ENCODE measurements at places on chromosomes 6 and 20.

DNA sequence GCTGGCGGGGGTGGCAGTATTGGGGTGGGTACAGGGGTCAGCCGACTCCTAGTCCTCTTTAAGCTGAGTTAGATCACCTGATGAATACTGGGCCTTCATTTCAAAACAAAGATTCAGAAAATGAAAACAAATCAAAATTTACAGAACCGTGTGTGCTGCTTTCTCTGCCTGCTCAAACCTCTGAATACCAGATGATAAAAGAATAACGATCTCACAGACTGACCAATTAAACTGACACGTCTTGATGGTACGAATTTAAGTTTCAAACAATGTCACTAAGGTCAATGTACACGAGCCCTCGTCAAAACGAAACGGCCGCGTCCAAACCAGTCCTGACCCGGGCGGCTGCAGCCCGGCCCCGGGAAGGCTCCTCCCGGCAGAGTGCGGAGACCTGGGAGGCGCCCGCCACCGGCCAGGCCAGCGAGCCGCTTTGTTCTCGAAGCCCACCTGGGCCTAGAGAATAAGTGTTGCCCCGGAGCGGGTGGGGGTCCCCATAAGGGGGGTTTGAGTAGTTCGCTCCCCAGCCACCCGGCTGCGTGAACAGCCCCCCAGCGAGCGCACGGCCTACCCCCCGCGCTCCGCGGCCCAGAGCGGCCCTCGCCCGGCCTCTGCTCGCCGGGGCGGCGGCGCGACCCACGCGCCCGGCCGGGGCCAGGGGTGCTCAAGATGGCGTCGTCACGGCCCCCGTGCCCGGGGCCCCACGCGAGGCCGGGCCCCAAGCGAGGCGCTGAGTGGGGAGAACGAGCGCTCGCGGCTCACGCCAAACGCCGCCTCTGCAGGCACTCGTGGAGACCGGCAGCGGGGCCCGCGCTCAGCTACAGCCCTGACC is 728 bp downstream of the PSMA7 start:
- DNase-seq: no peak

- no peak for DNase-seq
Measured at GRCh38 chr6:22826961-22827360, 257.6 kb downstream of the HDGFL1 start.

DNA sequence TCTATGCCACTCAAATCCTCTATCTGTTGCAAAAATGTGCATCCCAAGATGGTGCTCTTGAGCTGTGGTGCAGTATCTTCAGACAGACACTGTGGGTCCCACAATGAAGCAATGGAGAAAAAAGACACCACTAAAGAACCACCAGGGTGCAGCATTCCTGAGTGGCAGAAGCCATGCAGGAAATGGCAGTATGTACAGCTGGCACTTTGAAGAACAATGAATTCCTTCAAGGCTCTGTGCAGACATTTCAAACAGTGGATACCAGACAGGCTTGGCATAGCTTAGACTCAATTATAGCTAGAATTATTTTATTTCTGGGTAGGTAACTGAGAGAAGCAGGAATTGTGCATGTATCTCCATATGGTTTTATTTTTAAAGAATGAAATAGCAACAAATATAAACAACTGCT is 24.0 kb upstream of the HDAC2 start:
- peak; percentile 93 for DNase-seq

DNA sequence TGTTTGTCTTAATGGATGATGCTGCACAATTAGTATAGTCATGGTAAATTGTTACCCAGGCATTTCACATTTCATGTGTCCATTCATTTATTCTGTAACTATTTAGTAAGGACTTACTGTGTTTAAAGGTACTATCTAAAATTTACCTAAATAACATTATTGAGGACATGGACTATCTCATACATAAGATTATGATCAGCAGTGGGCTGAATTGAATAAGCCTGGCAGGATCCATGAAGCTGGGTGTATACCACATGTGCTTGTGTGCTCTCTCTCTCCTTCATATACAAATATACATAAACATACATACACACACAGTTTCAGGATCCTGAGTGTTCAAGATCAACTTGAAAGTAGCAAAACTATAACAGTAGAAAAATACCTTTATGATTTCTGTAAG is 595.4 kb downstream of the EPM2A start:
- no peak for DNase-seq

GRCh38 chr20:53468587-53468986 is 125.1 kb downstream of the ZNF217 start:
- no peak for DNase-seq

DNA sequence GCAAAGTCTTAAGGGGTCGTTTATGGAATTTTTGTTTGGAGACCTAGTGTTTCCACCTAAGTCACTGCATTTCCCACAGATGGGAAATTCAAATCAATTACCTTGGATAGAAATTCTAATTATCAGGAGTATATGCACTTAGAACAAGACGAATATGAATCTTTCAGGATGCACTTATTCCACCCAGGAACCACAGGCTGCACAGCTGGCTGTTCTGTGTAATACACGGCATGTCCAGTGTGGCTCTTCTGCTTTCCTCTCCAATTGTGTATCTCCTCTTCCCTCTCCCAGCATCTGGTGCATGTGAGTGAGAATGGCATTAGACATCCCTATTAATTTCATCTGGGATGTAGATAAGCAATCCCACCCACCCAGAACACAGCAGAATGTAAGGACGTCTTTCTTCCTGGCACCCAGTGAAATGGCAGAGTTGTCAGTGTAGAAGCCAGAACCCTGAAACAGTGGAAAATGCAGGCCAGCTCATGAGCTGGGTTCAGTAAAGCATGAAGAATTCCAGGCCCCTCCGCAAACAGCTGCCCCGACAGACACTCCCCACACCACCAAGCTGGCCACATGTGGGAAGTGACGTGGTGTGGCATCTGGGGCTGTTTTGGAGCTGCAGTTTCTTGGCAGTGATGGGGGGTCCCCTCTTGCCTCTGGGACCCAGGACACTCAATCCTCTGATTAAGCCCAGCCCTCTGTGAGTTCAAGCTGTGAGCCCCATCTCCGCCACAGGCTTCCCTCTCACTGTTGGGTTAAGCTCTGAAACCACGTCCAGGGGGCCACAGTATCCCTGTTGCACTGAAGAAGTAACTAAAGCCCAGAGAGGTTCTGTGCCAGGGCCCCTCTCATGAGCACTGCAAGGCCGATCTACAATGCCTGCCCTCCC is 180.1 kb upstream of the CST7 start:
- peak; percentile 26 for DNase-seq

GRCh38 chr20:34750484-34750883 is 46.3 kb downstream of the TP53INP2 start:
- DNase-seq: no peak

DNA sequence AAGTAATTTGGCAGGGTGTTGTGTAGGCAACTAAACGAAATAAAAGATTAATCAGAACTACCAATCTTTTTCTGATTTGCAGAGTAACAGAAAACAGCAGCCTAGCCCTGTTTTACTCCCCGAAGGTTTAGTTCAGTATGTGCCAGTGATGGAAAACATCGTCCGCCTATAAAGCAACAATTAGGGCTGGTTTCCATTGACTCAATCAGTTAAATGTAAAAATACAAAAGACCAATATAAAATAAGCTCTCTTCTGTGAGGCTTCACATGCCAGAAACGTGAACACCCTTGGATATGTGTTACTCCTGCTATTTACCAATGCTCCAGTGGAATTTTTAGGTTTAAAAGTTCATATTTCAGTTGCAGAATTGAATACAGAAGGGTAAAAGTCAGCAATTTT is 210.5 kb upstream of the RSPO3 start:
- DNase-seq: no peak

GRCh38 chr6:90401933-90402830 is 105.5 kb upstream of the BACH2 start:
- DNase-seq: no peak

DNA sequence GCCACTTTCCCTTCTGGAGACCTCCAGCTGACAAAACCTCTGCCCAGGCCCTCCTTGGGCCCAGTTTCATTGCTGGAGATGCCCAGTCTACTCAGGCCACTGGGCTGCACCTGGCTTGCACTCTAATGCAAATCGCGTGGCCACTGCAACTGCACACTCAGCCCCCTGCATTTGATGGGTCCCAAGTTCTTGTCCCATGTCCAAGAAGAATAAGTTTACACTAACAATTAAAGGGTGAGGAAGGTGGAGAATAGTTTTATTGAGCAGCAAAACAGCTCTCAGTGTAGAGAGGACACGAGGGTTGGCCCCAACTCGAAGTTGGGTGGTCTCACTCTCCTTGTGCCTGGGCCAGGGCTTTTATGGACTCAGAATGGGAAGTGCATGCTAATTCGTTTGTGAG is 31.9 kb upstream of the THEMIS start:
- DNase-seq: no peak

DNA sequence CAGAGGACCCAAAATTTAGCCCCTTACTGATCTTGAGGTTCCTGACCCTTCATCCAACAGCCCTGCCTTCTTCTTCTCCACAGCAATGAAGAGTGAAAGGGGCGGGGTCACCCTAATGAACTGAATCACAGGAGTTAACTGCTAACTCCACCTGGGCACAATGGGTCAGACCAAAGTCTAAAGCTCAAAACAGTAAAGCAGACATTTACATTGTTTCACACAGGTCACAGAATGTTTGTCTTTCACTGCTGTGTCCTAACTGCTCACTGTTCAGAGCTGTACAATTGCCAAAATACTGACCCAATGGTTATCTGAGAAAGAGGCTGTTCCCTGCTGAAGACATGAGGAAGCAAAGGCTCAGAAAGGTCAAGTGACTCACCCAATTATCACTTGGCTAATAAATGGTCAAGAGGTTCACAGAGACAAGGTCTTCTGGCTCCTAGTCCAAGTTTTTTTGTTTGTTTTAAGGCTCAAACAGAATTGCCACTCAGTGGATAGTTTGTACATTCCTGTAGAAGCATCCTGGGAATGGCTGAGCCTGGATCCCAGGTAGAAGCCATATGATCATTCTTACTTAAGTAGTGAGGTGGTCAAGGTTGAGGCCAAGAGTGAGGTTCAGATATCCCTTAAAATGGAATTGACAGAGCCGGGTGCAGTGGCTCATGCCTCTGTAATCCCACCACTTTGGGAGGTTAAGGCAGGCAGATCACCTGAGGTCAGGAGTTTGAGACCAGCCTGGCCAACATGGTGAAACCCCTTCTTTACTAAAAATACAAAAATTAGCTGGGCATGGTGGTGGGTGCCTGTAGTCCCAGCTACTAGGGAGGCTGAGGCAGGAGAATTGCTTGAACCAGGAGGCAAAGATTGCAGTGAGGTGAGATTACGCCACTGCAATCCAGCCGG is 35.1 kb upstream of the FAM83C start:
- DNase-seq: no peak

DNA sequence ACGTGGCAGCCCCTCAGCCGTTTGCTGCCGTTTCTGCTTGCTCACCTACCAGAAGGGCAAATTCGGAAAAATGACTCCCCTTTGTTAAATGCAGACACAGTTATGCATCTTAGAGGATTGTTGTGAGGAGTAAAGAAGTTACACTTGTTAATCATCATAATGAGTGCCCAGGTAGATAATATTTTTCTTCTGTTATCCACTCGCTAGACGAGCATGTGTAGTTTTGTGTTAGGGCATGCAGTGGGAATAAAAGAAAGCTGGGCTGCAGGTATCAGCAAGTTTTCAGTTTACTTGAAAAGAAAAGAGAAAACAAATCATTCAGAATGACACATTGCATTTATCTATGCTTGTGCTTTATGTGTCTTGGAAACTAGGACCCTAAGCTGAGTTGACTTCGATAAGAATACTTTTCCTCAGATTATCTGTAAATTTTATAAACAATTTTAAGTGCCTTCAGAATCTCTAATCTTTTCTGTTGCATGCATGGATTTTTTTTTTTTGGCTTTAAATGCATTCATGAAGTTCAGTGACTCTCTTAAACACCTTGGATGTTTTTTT is 365.3 kb downstream of the QKI start:
- DNase-seq: no peak

- DNase-seq: no peak
Measured at GRCh38 chr6:13698715-13699114, 12.9 kb downstream of the RANBP9 start.

GRCh38 chr20:43448748-43449535 is 8.8 kb upstream of the SRSF6 start:
- DNase-seq: peak; percentile 30

DNA sequence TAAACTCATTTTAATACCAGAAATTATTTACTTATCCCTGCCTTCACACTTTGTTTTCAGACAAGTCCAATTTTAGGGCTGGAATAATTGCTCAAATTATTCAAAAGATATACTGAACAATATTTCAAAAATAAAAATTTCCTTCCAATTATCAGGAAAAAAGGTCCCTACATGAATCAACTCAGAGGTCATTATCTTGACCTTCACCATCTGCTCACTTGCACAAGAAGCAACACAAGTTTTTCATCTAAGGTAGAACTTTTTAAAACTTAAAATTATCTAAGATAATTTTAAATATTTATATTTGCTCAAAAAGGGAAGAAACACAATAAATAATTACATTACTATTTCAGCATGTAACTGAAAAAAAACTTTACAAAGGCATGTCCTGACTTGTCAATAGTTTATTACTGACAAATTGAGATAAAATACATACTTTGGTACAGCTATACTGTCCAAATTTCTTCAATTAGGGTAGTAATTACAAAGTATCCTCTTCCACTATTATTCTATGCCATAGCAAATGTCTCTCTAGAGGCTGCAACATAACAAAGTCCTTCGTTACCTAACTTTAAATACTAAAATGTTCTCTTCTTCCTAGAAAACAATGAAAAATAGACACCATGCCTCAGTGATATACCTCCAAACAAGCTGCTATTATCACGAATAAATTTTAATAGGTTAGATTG is 2.4 kb downstream of the CEP85L start:
- peak; percentile 11 for DNase-seq

- no peak for DNase-seq
Measured at GRCh38 chr20:49810491-49811190, 2.0 kb upstream of the SLC9A8 start.

DNA sequence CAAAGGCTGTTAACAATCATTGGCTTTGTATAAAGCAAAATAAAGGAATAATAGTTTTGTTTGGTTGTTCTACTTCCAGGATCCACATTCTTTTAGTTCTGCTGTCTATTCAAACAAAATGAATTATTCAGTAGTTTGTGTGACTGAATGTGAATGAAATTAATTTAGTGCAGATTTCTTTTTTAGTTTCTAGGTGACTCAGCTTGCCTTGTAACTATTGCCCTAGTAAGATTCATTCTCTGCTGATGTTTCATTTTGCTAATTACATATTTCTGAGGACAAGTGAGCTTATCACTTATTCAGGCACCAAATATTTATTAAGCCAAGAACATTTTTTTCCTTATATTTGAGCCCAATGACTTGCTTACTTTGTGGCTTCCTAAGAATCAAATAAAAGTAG is 46.5 kb upstream of the RIPOR2 start:
- no peak for DNase-seq

DNA sequence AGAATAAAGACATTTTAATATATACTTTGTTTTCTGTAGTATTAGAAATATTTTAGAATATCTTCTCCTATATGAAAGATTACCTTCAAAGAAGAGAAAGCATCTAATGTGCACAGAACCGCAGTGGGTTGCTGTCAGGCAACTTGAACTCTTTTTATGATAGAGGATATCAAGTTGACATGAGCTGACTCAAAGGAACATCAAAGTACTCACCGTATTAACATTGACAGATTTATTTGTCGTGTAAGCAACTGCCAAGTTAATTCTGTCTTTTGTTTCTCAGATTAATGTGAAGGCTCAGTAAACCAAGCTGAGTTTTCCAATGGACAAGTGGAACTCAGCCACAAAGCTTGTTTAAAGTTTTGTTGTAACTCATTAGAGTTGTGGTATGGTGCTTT is 2.2 kb upstream of the GINM1 start:
- DNase-seq: no peak

- no peak for DNase-seq
Measured at GRCh38 chr6:24749297-24749696, 25.4 kb upstream of the GMNN start.

Measured in NCI-H1694 treated with DMSO at 0.1 percent for 48 hours (cell line).